Activated T-cell treated with anti-CD3 and anti-CD28 coated beads for 24 hours (primary cell): ENCODE measurements at places on chromosomes 12 and 14.

DNA sequence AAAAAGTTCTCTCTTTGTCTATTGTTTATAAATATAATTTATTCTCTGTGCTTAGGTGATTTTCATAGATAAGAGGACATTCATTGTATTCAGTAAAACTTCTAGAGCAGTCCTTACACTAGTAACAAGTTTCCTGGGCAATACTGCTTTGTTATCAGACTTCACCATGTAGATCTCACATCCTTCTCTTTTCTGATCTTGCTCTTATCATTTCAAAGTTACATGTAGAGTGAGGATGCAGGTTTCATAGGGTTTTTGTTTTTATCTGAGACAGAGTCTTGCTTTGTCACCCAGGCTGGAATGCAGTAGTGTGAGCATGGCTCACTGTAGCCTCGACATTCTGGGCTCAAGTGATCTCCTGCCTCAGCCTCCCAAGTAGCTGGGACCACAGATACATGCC is 789.5 kb downstream of the DIO2 start:
- DNase-seq, result no peak

- no peak for DNase-seq
Measured at GRCh38 chr12:11677752-11678151, 28.3 kb downstream of the ETV6 start.

- no peak for DNase-seq
Measured at GRCh38 chr14:99549684-99550083, 54.3 kb downstream of the CCDC85C start.

GRCh38 chr12:27673101-27673718 is 23.0 kb upstream of the REP15 start:
- DNase-seq, result no peak

DNA sequence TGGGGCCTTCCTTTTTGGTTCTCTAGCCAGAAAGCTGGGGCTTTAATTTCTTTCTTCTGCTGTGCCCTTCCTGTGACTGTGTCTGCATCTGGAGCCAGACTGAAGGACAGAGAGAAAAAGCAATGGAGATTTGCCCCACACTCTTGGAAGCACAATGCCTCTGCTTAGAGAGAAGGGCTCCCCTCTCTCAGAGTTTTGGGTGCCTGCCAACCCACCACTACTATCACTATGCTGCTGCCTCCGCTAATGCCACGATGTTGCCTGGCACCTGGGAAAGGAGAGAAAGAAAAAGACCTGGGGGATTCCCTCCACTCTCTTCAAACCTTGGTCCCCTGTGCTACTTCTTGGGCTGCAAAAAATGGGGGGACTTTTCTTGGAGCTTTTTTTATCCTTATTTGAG is 52.6 kb downstream of the TMEM260 start:
- DNase-seq, result no peak

GRCh38 chr14:65345266-65345665 is 67.3 kb upstream of the FUT8 start:
- no peak for DNase-seq

DNA sequence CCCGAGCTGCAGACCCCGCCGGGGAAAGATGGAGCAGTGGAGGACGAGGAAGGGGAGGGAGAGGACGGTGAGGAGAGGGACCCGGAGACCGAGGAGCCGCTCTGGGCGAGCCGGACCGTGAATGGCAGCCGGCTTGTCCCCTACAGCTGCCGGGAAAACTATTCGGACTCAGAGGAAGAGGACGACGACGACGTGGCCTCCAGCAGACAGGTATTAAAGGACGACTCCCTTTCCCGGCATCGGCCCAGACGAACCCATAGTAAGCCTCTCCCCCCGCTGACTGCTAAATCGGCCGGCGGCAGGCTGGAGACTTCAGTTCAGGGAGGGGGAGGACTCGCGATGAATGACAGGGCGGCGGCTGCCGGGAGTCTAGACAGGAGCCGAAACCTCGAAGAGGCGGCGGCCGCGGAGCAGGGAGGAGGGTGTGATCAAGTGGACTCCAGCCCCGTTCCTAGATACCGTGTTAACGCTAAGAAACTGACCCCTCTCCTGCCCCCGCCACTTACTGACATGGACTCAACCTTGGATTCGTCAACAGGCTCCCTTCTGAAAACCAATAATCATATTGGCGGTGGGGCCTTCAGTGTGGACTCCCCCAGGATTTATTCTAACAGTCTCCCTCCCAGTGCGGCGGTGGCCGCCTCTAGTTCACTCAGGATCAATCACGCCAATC is 962 bp downstream of the LEMD3 start:
- DNase-seq, result peak; percentile 45

DNA sequence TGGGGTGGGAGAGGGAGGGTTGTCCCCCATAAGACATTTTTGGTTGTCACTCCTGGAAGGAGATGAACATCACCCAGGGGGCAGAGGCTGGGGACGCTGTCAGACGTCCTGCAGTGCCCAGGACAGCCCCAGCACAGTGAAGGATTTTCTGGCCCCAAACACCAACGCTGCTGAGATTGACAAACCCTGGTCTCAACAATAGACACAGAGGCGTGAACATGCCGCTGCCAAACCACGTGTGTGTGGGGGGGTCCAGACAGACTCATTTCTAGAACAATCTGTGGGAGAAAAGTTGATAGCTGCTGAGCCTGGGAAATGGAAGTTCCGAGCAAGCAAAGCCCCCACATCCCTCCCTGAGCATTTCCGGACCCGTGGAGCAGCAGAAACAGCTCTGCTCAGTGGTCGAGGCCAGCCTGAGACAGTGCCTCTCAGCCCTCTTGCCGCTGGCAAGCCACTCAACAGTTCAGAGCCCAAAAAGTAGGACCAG is 43.8 kb upstream of the CLMN start:
- DNase-seq, result no peak

DNA sequence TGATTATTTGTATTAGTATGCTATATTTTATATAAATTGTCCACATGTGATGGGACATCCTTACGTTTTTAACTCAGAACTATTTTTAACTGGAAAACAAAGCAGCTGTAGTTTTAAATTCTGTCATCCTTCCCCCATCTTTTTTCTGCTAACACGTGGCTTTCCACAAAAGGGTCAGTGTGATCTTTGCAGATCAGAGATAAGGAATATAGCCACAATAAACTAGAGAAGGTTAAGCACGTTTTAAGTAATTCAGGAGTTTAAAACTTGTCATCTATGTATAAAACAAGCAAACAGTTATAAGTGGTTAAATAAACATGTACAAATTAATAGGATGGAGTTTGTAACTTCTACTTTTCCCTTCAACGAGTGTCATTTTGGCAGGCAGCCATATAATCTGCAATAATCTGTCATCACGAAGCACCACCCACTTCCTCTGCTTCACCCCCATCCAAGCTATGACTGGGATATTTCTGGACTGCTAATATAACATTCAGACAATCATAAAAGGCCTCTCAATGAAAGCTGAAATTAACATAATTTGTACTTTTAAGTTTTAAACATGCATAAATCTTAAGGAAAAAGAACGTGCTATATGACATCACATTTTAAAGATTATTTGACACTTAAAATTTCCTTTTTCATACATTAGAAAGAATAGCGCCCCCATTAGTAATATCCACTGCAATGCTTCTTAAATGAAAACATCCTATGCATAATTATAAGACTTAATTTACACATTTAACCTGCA is 15.3 kb downstream of the TAOK3 start:
- peak; percentile 49 for DNase-seq

DNA sequence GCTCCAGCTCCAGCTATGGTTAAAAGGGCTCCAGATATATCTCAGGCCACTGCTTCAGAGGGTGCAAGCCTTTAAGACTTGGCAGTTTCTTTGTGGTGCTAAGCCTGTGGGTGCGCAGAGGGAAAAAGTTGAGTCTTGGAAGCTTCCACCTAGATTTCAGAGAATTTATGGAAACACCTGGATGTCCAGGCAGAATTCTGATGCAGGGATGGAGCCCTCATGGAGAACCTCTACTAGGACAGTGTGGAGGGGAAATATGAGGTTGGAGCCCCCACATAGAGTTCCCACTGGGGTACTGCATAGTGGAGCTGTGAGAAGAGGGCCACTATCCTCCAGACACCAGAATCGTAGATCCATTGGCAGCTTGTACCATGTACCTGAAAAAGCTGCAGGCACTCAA is 69.9 kb downstream of the SDR9C7 start:
- DNase-seq, result no peak

DNA sequence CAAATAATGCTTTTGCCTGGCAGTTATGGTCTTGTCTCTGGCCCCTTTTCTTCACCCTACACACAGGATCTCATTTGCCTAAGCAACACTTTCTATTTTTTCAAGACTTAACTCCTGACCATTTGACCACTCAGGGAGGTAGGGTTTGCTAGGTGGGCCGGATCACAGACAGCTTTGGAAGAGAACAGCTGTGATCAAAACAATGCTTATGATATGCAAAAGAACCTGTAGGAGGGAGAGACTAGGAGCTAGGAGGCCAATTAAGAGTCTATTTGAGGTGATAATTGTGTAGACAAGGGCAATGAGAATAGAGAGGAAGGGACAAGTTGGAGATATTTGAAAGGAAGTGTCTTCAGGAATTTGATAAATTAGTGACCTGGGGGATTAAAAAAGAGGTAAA is 12.3 kb upstream of the DACT1 start:
- no peak for DNase-seq

DNA sequence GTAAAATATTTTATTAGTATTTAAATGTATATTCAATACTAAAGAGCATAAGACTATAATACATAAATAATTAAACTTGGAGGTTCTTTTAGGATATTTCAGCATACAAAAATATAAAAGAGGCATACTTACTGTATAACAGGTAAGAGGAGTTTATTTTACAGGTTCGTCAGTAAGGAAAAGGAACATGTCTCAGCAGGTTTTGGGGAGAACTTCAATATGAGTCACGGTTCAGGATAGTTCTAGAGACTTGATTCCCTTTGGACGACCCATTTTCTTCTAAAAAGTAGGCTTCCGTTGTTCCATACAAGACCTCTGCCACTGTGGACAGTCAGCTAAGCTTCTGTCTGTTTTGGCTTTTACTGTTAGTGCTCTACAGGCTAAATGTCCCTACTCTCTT is 181.1 kb downstream of the ALX1 start:
- DNase-seq, result no peak

DNA sequence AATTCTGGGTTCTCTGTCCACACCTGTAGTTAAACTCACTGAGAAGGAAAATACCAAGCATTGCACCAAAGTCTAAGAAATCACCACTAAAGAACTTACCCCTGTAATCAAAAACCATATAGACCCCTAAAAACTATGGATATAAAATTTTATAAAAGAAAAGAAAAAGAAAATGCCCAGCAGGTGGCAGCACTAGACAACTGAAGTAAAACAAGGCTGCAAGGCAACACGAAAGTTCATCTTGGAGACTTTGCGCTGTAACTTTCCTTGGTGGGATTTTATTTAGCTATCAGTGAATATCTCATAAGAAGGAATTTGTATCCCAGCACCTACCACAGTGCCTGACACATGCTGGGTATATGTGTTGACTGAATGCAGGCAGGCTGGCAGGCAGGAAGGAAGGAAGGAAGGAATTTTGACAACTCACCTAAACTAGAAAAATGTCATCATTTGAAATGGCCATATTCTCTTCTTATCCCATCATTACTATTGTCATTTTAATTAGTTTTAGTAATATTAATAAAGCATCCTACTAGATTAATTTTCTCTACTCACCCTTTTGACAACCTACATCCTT is 68.2 kb upstream of the ETV6 start:
- peak; percentile 54 for DNase-seq

DNA sequence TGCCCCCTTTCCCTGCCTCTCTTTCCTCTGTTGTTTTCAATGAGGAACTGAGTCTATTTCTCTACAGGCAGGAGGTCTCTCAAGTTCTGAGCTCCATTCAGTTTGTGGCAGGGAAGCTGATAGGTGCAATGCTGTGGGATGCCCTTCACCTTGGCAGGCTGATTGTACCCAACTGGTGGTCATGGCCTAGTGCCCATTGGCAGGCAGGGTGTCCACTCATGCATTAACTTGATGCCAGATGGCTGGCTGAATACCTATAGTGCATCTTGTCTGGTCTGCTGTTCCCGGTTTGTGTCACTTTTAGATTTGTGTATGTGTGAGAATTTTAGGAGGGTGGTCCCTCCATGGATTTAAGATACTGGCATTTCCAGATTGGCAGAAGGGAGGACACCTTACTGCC is 20.0 kb upstream of the ITGA5 start:
- DNase-seq, result no peak

GRCh38 chr12:87074781-87075180 is 818.6 kb upstream of the MGAT4C start:
- DNase-seq, result no peak

GRCh38 chr14:20327005-20327869 is 5.8 kb downstream of the CCNB1IP1 start:
- no peak for DNase-seq

DNA sequence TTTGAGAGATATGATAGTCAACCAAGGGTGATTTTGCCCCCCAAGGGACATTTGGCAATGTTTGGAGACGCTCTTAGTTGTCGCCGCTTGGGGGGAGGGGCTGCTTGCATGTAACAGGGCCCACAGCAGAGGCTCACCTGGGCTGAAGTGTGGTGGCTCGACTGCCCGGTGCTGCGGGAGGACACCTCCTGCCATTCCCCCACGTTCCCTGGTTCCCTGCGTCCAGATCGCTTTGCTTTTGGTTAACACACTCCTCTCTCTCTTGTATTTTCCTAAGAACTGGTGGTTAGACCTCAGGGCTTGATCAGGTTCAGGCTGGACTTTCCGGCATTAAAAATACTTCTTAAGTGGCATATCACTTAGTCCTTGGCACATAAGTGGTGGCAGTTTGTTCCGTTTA is 18.9 kb downstream of the PPP2R5C start:
- no peak for DNase-seq

GRCh38 chr12:128840862-128841468 is 12.3 kb upstream of the GLT1D1 start:
- DNase-seq, result no peak

GRCh38 chr12:53575502-53576249 is 50.5 kb downstream of the ATF7 start:
- no peak for DNase-seq

DNA sequence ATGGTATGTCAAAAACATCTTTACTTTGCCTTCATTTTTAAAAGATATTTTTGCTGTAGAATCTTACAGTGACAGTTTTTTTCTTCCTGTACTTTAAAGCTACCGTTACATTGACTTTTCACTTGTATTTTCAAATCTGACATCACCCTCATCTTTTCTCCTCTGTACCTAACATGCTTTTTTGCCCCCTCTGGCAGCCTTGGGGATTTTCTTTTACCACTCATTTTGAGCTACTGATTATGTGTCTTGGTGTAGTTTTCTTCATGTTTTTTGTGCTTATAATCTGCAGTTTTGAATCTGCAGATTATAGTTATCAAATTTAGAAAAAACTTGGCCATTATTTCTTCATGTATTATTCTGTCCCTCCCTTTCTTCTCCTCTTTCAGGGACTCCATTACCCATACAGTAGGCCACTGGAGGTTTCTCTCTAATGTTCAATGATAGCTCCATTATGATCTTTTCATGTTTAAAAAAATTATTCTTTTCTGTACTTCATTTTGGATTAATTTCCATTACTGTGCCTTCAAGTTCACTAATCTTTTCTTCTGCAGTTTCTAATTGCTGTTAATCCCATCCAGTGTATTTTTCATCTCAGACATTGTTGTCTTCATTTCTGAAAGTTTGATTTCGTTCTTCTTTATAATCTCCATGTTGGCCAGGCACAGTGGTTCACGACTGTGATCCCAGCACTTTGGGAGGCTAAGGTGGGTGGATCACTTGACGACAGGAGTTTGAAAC is 70.0 kb downstream of the ACADS start:
- DNase-seq, result no peak

- DNase-seq, result no peak
Measured at GRCh38 chr12:32496946-32497345, 97.6 kb downstream of the FGD4 start.
